ENCODE measurements at places on chromosomes 7 and 10.
A peak's percentile ranks its signal among the peaks of the same experiment; 100 is the strongest.

GRCh38 chr7:68279827-68280400 lies 1283.3 kb downstream of the TYW1 start:
- no peak for DNase-seq

DNA sequence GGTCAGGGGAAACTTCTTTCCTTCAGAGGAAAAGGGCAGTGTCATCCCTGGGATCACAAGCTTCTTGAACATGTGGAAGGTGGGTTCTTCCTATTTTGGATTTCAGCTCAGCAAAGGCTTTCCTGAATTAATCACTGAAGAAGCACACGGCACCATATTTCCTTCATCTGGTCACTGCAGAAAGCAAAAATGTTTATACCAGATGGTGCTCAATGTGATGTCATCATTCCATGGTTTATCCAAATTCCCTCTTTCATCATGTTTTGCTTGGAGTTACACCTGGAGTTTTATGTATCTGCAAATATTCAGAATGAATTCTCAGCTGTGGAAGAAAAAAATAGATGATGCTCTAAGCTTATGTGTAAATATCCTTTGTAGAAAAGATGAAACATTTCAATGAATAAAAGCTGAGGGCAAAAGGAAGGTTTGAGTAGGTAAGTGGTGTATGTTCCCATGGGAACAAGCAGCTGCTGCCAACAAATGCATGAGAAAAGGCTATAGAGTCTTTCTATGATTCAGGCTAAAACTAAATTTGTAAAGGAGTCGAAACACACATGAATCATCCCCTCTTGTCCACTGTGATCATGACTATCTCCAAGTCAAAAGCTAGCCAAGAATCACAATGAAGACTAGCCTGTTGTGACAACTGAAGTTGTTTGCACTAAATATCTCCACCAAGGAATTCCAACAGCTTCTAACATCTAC lies 26.9 kb upstream of the BPGM start:
- no peak for DNase-seq

- no peak for DNase-seq
Observed at GRCh38 chr10:132564249-132564605, 26.6 kb downstream of the INPP5A start.

DNA sequence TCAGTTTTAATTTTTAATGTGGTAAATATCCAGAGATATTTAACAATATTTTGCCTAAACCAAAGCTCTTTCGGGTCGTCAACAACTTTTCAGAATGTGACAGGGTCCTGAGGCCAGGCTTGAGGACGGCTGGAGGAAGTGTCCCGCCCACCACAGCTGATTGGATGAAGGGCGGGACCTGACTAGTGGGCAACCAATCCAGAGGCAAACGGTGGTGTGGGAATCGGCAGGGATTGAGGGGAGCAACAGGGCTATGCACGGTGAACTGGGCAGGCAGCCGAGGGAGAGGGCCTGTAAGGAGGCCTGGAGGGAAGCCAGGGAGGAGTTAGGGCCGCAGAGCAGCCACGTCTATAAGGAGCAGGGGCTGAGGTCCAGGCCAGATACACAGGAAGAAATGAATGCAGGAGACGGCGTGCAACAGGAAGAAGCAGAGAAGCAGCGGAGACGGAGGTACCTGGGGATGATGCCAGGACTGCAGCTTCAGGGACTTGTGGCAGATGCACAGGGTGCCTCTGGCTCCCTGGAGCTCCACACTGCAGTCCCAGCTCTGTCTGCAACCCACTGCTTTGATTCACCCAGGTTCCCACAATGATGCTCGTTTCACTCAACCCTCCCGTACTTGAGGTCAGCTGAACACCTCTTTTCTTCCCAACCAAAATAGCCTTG lies 46.1 kb upstream of the ZMIZ1 start:
- peak; percentile 20 for DNase-seq
